Activated T-cell treated with anti-CD3 and anti-CD28 coated beads, Interleukin-2, amount 50 U/mL, for 72 hours (primary cell): ENCODE measurements at places on chromosomes 6 and 20.

DNA sequence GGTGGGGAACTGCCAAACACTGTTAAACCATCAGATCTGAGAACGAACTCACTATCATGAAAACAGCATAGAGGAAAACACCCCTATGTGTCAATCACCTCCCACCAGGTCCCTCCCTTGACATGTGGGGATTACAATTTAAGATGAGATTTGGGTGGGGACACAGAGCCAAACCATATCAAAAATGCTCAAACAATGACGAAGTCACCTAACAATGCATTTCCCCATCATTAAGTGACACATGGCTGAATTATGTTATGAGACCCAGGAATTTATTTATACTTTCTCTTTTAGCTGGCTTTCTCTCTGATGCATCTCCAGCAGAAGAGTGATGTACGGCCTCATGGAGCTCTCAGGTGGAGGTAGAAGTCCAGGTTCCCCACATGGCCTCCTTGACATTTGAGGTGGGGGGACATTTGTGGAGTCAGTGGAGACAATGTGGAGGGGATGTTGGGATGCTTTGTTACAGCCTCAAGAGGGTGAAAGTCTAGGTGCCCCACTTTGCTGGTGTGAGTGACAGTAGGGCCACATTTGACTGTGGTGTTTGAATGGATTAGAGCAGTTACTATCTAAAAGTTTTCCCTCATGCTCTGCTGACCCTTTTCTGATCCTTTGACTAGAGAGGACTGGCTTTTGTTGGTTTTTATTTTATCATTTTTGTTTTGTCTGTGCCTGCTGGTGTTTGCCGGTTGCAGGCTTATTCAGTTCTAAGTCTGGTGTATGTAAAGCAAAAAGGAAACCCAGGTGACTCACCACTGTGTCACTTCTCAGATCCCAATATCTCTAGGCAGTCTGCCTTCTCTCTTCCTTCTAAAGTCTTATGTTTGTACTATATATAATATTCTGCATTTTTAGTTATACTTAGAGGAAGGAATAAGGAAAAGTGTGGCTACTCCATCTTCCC, 18.5 kb upstream of the DCBLD1 start:
- DNase-seq = peak; percentile 39

GRCh38 chr6:168371185-168371584, 51.6 kb upstream of the DACT2 start:
- no peak for DNase-seq

GRCh38 chr20:18431206-18431605, 35.6 kb downstream of the DZANK1 start:
- DNase-seq = no peak

- DNase-seq = no peak
Observed at GRCh38 chr6:47044397-47044796, 2.3 kb upstream of the ADGRF1 start.

GRCh38 chr6:15569035-15569995, 93.5 kb downstream of the DTNBP1 start:
- DNase-seq = no peak

- DNase-seq = no peak
Observed at GRCh38 chr20:23022849-23023248, 12.3 kb upstream of the SSTR4 start.

GRCh38 chr20:41444821-41445220, 78.2 kb upstream of the EMILIN3 start:
- DNase-seq = no peak

GRCh38 chr6:7998103-7998725, 66.0 kb downstream of the BLOC1S5 start:
- no peak for DNase-seq

- DNase-seq = no peak
Observed at GRCh38 chr6:111781041-111781708, 92.1 kb downstream of the FYN start.

DNA sequence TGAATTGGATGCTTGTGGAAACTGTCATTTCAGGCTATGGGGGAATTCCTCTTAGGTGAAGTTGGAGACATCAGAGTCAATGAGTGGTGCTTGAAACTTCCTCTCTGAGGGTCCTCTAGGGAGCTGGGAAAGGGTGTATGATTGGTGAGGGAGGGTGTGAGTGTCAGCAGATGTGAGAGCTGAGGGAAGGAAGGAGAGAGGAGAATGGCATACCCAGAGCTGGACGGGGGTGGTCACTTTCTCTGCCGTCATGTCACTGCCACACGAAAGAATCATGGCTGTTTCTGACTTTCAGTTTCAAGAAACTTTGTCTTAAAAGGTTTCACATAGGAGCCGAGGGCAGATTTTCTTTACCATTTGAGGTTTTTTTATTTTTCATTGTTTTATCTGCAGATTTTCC, 50.3 kb downstream of the DEK start:
- DNase-seq = no peak

- no peak for DNase-seq
Observed at GRCh38 chr20:43194137-43194536, 4.4 kb upstream of the PTPRT start.

DNA sequence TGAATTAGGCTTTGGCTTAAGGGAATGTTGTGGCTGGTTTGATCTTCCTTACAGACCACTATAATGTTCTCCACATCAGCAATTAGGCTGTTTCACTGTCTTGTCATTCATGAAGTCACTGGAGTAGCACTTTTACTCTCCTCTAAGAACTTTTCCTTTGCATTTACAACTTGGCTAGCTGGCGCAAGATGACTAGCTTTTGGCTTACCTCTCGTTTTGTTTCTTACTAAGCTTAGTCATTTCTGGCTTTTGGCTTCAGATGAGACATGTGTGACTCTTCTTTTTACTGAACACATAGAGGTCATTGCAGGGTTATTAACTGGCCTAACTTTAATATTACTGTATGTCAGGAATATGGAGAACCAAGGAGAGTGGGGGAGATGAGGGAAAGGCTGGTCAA, 143.2 kb downstream of the PTCHD4 start:
- no peak for DNase-seq

GRCh38 chr6:335572-335971, 43.3 kb downstream of the DUSP22 start:
- no peak for DNase-seq

DNA sequence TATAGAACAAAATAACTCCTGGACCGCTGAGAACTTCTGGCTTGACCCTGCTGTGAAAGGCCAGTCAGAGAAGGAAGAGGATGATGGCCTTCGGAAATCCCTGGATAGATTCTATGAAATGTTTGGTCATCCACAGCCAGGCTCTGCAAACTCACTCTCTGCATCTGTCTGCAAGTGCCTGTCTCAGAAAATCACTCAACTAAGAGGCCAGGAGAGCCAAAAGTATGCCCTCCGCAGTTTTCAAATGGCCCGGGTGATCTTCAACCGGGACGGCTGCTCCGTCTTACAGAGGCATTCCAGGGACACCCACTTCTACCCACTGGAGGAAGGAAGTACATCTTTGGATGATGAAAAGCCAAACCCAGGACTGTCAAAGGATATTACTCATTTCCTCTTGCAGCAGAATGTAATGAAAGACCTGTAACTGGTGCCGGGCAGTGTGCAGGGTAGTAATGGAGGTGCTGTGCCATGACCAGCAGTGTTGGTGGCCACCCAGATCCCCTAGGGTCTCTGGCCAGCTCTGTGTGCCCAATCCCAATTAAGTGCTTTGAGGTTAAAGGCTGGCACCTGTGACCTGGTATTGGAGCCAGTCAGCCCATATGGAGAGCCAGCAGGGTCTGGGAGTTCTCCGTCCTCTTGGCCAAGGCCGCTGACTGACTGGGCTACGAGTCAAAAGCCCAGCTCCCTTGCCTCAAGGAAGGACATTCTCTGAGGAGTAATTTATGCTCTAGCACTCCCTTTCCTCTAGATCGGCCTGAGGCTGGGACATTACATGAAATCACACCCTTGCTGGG, 87.1 kb downstream of the TRMT6 start:
- no peak for DNase-seq

GRCh38 chr6:105601541-105602236, 198.8 kb upstream of the PREP start:
- peak; percentile 74 for DNase-seq

- DNase-seq = no peak
Observed at GRCh38 chr20:56417911-56418310, 5.9 kb downstream of the CASS4 start.

- no peak for DNase-seq
Observed at GRCh38 chr6:52515219-52515960, 61.5 kb downstream of the TRAM2 start.

DNA sequence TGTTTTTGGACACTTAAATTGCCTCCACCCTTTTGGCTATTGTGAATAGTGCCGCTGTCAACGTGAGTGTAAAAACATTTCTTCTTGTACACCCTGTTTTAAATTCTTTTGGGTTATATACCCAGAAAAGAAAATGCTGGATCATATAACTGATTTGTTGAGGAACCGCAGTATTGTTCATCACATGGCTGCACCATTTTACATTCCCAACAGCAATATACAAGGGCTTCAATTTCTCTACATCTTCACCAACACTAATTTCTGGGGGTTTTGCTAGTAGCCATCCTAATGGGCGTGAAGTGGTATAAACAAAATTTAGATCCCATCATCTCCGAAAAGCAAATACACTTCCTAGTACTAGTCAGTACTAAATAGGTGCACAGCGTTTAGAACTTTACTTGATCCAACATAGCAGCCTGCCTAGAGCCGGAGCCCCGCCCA, 579 bp upstream of the BPHL start:
- DNase-seq = no peak

DNA sequence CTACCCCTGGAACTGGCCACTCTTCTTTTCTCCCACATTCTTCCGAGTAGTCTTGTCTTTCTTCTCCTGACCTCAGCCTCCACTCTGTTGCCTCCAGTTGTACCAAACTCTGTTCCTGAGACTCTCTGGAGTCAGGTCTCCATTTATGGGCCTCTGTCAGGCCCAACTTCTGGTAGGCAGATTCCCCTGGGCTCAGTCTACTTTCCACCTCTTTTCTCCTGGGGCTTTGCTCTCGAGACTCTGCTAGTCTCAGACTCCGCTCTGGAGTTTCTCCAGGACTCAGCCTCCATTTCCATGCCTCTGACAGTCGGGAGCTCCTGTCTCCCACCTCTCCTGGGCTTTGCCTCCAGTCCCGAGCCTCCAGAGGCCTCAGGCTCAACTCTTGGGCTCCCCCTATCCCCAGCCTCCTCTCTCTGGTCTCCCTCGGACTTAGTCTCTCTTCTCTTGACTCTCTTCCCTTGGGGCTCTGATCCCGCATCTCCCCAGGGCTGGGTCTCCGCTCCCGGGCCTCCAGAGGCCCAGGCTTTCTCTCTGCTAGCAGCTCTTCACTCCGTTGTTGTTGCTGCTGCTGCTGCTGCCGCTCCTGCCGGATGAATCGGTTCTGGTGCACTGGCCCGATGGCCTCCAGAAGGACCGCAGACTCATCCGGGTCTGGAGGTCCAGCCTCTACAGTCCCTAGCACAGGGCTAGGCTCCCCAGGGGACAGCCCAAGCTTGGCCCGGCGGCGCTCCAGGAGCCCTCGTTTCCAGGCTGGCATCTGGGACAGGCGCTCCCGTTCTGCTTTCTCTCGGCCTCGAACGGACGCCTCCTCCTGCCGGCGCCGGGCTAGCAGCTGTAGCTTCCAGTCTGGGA, 1.1 kb downstream of the PPP1R18 start:
- peak; percentile 42 for DNase-seq

GRCh38 chr6:149961728-149962425, 1.9 kb upstream of the ULBP1 start:
- peak; percentile 69 for DNase-seq

GRCh38 chr6:123575188-123575587, 61.6 kb downstream of the TRDN start:
- DNase-seq = no peak

DNA sequence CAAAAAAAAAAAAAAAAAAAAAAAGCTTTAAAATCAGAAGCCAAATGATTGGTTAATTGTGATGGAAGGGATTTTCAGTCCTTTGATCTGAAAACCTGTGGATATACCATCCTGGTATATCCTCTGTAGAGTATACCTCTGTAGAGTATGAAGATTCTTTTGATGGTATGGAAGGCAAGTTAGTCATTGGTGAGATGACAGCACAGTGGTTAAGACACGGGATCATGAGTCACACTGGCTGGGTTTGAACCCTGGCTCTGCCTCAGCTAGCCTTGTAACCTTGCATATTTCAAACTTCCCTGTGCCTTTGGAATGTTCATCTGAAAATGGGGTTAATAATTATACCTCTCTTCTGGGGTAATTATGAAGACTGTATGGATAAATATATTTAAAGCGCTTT, 179.3 kb downstream of the CARMIL1 start:
- peak; percentile 32 for DNase-seq

GRCh38 chr6:153000243-153000642, 2.3 kb downstream of the MTRF1L start:
- no peak for DNase-seq

- DNase-seq = no peak
Observed at GRCh38 chr20:58755062-58755697, 62.6 kb downstream of the NPEPL1 start.

DNA sequence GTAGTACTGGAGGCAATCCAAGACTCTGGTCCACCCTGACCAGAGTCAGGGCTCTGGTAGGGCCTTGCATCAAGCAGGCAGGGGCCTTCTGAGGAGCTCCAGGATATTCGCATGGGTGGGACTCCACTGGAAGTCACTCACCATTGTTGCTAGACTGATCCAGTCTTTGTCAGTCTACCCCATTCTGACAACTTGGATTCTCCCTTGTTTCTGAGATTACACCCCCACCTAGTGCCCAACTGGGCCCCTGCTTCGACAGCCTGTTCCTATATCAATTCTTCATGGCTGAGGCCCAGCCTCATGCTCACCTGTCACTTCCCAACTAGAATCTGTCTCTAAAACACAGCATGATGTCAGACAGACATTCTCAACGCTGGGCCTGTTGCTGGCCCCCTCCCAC, 5.2 kb downstream of the SLC35D3 start:
- peak; percentile 23 for DNase-seq

GRCh38 chr20:15485519-15485918, 1087.7 kb downstream of the KIF16B start:
- DNase-seq = no peak

- DNase-seq = no peak
Observed at GRCh38 chr6:143878272-143878760, 14.0 kb downstream of the ZC2HC1B start.

- DNase-seq = no peak
Observed at GRCh38 chr20:57656821-57657534, 36.8 kb upstream of the ZBP1 start.

GRCh38 chr6:94955156-94955555, 622.2 kb upstream of the MANEA start:
- no peak for DNase-seq

GRCh38 chr6:47165918-47166317, 123.8 kb upstream of the ADGRF1 start:
- DNase-seq = no peak

DNA sequence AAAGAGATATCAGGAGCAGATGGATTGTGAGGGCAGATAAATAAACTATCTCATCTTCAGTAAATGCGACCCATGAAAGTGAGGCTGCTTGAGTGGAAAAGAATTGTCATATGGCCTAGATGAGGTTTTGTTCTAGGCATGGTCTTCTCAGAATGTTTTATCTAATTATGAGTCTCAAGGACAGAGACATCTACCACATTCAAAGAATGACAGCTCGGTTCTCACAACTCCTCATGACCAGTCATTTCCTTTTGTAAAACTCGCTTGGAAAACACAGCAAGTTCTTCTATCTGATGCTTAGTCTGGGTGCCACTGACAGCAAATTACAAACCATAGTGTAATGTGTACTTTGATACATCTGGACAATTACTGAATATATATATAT, 140.5 kb downstream of the CCDC170 start:
- no peak for DNase-seq
